ENCODE measurements at places on chromosomes 2 and 18.

- no peak for DNase-seq
Observed at GRCh38 chr2:14352067-14352466, 280.4 kb upstream of the LRATD1 start.

- no peak for DNase-seq
Observed at GRCh38 chr2:133682906-133683305, 114.6 kb upstream of the NCKAP5 start.

GRCh38 chr2:38095996-38096861 lies 20.3 kb upstream of the CYP1B1 start:
- no peak for DNase-seq

GRCh38 chr2:15554525-15555218 lies 6.5 kb downstream of the NBAS start:
- DNase-seq, result no peak

- DNase-seq, result no peak
Observed at GRCh38 chr2:10522170-10522448, 74.0 kb upstream of the ODC1 start.

DNA sequence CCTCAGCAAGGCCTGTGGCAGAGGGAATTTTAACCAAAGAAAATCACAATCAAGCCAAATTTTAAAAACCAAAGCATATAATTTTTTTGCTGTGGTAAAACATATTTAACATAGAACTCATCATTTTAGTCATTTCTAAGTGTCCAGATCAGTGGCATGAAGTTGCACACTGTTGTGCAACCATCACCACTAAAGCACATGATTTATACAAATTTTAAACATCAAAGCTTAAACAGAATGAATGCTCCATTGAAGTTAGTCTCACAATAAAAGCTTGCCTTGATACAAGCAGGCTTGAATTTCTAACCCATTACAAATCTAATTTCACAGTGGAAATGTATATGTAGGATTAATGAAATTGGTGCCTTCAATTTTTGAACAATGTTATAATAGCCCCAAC lies 31.2 kb downstream of the FTCDNL1 start:
- no peak for DNase-seq

GRCh38 chr2:65367524-65367923 lies 64.9 kb downstream of the SPRED2 start:
- DNase-seq, result no peak

All from esophagus squamous epithelium (tissue), 5 donors.